Pulmonary artery endothelial cell (primary cell): ENCODE measurements at places on chromosomes 2 and 18.

GRCh38 chr2:234341306-234341985 lies 155.4 kb downstream of the ARL4C start:
- DNase-seq: no peak

- no peak for DNase-seq
Measured at GRCh38 chr2:117607202-117607601, 207.3 kb upstream of the DDX18 start.

- DNase-seq: no peak
Measured at GRCh38 chr2:60317034-60317386, 236.4 kb downstream of the BCL11A start.

GRCh38 chr2:98016908-98017670 lies 21.3 kb upstream of the TMEM131 start:
- DNase-seq: no peak

DNA sequence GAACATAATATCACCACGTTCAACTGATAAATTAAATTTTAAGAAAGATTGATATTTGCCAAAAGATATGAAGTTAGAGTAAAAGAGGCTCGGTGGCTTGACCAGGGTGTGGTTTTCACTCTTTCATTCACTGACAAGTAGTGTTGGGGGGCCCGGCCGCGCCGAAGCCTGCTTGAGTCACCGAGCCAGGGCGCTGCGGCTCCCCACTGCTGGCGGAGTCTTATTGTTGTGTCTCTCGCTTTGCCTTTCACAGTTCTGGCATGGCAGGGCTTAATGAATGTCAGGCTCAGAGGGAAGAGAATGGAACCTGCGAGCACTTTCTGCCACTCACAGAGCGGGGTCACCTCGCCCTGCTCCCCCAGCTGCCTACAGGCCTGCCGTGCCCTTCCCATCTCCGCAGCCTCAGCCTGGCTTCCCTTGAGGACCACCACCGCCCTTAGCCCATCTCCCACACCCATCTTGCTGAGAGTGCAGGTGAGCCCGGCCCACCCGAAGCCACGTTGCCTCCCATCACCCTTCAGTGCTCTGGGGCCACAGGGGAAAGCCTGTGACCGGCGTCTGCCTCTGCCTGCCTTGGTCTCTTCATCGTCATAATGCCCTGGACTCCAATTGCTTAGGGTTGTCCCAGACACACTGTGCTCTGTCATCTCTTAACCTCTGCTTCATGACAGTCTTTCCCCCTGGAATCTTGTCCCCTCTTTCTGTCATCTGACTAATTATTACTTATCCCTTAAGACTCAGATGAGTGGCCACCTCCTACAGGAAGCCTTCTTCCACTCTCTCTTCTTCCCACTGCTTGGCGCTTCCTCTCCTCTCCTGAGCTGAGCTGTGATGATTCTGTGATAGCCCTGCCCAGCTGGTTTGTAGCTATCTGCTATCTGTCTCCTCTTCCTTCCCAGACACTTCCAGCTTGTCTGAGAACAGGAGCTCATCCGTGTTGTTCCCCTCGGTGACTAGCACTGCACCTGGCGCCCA lies 142.5 kb downstream of the FAM210A start:
- DNase-seq: no peak

GRCh38 chr2:19797871-19798270 lies 103.9 kb downstream of the TTC32 start:
- no peak for DNase-seq
